ENCODE measurements at places on chromosomes 5 and 9.

GRCh38 chr5:74384851-74385250 is 255.7 kb downstream of the ENC1 start:
- DNase-seq: no peak

- DNase-seq: no peak
Measured at GRCh38 chr5:132949136-132949535, 14.3 kb downstream of the AFF4 start.

- DNase-seq: no peak
Measured at GRCh38 chr9:107874591-107875369, 385.2 kb upstream of the KLF4 start.

- no peak for DNase-seq
Measured at GRCh38 chr9:20376731-20377375, 245.4 kb downstream of the MLLT3 start.

GRCh38 chr9:92969516-92970466 is 22.5 kb downstream of the FGD3 start:
- no peak for DNase-seq

Measured in GM12891 (cell line).